Activated CD4-positive, alpha-beta T cell treated with anti-CD3 and anti-CD28 coated beads, Interleukin-2, amount 50 U/mL, for 24 hours (primary cell): ENCODE measurements at places on chromosomes 1 and 21.

DNA sequence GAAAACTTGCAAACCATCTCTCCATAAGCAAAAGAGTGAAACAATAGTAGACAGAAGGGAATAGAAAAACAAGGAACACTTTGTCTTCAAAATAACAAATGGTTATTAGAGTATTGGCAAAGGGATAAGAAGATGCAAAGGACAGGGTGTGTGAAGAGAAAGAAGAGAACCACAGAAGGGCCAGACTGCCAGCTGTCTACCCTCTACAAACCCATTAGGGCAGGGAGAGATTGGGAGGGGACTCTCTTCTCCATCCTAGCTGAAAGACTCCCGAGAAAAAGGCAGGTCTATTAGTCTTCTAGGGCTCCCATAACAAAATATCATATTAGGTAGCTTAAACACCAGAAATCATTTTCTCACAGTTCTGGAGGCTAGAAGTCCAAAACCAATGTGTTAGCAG, 292.8 kb downstream of the PTBP2 start:
- no peak for DNase-seq

GRCh38 chr1:65339866-65340468, 30.6 kb downstream of the DNAJC6 start:
- no peak for DNase-seq

DNA sequence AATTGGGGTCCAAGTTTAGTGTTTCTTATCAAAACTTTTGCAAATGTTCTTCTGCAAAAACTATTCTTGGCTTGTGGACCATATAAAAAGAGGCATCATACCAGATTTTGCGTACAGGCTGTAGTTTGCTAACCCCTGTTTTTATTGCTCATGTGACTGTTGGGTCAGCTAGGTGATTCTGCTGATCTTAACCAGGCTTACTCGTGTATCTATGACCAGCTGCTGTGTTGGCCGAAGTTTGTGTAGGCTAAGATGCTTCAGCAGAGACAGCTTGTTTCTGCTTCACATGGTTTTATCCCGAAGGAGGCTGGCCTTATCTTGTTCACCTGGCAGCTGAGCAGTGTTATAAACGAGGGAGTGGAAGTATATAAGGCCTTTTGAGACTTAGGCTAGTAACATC, 38.2 kb downstream of the POU2F1 start:
- no peak for DNase-seq

DNA sequence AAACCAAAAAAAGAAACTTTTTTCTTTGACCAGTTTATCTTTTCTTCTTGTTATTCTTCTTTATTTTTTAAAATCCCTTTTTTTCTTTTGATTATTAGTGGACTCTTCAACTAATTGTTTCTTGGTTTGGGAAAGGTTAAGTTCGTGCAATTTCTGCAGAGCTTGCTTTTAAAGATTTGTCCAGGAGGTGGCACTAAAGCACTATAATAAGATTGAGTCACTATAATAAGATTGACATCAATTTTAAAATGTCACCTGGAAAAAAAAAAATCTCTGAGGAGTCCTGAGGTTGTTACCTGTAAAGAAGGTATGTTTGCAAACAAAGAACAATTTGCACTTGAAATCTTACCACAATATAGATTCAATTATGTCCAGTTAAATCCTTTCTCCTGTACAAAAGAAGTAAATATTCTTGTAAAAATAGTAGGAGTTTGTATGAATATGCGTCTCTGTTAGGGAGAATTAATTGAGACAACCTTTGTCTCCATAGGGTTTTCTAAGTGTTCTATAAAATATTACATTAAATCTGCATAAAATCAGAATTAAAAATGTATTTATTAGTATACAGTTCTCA, 166.7 kb downstream of the ADGRL4 start:
- no peak for DNase-seq

DNA sequence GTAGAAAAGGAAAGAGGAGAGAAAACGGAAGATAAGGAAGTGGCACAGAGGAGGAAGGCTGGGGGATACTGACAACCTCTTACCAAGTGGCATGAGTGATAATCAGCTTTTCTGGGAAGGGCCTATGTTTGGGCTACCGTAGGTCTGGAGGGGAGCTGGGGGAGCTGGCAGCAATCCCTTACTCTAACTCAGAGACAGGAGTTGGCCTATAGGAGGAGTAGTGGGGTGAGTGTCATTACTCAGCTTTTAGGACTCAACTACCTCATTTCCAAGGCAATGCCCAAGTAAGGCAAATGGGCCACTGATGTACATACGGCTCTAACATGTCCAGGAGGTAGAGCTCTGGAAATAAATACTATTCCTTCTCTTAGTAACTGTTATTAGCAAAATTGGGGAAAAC, 48.7 kb upstream of the DMRTA2 start:
- no peak for DNase-seq

GRCh38 chr1:86394416-86394815, 1.7 kb downstream of the ODF2L start:
- DNase-seq, result no peak

GRCh38 chr1:166089804-166090203, 77.0 kb downstream of the FAM78B start:
- DNase-seq, result no peak

DNA sequence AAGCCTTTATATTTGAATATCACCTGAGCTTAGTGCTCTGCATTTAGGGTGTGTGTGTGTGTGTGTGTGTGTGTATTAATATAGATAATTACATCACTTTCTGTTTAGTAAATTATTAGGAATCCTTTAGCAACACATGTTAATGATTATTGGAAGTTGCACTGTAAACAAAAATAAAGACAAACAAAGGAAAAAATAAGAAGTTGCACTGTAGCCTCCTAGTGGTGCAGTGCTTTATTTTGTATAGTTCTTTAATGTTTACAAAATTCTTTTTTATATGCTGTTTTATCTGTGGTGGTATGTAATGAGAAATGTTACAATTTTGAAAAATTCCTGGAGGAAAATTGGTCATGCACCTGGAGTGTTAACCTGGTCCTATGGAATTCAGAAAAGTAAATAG, 69.2 kb downstream of the UBE4B start:
- DNase-seq, result no peak

- DNase-seq, result no peak
Observed at GRCh38 chr1:208527156-208527555, 283.0 kb upstream of the PLXNA2 start.

- no peak for DNase-seq
Observed at GRCh38 chr1:86273066-86273465, 116.5 kb upstream of the COL24A1 start.

DNA sequence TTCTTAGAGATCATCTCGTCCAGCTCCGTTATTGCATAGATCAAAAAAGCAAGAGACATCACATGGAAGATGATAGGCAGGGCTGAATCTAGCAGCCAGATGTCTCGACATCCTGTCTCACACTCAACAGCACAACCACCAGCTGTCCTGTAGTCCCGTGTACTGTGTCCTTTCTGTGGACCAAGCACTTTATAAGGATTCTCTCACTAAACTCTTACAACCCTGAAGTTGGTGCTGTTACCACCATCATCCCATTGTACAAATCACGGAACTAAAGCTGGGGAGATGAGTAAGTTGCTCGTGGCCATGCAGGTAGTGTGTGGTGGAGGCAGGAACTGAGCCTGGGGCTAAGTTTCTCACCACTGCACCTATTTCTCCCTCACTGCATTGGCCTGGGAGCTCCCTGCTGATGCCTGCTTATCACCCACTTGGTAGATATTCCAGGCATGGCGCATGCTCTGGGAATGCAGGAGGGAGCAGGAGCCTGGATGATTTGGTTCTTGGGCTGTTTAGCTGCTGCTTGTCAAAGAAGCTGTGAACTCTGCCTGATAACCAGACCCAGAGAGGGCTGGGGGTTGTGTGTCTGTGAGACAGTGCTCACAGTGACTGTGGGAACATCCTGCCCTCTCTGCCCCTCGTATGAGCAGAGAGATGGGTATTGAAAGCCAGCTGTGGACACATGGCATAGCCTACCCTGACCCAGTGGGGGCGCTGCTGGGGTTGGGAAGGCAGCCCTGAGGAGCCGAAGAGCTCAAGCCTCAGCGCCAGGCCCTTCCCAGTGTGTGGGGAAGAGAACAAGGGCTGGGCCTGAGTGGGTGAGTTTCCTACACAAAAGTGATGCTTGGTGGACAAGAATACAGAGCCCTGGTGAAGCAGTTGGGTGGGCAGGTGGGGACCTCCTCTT, 13.6 kb downstream of the PPFIA4 start:
- no peak for DNase-seq

DNA sequence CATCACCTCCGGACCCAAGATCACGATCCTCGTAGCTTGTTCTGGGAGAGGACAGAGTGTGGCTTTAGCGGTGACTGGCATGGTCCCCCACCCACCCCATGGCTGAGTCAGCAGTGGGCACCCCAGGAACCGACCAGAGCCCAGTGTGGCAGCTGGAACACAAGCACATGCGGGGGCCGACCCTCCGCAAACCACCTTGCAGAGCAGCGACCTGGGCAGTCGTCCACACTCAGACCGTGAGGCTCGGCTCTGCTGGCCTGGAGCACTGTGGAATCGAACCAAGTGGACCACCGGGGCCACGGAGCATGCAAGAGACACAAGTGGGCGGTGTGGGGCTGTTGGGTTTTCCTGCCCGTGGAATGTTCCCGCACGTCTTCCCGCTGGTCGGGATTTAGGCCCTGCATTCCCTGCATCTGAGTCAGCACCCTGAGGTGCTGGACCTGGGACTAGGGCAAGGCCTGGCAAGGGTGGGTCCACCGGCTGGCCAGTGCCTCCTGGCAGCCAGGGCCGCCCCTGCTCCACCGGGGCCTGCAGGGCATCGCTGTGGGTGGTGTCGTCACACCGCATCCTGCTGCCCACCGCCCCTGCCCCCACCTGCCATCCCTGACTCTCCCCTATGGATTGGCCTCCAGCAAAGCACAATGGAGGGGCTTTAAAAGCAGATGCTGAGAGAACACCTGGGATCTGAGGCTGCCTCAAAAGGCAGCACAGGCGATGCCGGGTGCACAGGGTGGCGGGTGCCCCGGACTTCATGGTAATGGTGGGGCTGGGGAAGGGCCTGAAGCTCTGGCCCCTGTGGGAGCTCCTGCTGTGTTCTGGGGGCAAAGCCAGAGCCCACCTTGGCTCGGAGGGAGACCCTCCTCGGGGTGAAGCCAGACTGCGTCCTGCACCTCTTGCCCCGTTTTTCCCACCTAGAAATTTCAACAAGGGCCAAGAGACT, 18.5 kb downstream of the MORN1 start:
- no peak for DNase-seq

DNA sequence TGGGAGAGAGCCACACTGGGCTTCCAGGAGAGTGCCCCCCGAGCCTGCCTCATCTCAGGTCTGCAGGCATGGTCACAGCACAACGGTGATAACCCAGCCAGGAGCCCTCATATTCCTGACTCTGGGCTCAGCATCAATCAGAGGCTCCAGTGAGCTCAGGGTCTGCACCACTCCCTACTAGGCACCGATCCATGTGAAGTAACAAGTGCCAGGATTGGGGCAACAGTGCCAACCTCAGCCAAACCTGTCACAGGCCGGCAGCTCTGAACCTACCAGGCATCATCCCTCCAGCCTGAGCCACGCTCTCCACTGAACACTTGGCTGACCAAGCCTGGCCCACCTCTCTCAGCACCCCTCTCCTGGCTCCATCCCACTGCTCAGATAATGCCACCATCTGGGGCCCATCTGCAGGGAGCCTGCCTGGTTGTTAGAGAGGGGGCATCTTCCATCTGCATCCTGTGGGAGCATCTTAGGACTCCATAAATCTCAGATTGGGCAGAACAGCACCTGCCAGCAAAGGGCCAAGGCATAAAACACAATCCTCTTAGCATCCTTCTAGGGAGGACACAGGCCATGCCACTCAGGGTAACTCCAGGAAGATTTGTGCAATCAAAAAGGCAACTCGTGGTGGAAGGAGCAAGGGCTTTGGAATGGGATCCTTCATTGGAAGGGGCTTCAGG, 213.7 kb upstream of the CSF3R start:
- DNase-seq, result no peak

DNA sequence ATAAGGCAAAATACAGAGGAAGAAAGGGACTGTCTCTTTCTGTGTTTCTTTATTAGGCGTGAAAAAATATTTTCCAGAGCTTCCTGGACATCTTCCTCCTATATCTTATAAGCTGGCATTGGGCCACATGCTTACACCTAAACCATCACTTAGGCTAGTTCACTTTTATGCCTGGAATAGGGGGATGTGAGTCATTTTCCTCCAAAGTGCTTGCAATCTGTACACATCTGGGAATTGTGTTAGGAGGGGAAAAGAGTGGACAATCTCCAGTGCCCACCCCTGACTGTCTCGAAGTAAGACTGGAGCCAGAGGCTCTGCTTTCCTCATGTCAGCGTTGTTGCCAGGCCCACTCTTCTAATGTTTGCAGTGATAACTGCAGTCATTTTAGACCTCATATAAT, 29.9 kb downstream of the GIPC2 start:
- no peak for DNase-seq

- no peak for DNase-seq
Observed at GRCh38 chr1:15542388-15543250, 16.0 kb downstream of the DNAJC16 start.

- no peak for DNase-seq
Observed at GRCh38 chr21:15732290-15732995, 2.7 kb downstream of the USP25 start.

DNA sequence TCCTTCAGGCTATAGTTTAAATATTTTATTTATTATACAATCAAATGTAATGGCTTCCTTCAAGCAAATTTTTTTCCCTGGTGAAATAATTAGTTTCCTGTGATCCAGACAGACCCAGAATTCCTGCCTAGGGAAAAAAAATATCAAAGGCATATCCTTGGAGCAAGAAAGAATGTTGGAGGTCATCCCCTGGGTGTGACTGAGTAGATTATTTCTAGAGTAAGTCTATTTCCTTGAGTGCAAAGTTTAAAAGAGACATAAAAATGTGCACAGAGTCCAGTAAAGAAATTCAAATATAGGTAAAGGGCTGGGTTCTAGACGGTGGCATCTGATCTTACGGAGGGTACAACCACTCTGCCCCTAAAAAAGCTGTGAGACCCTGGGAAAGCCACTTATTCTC, 32.2 kb upstream of the SAMD13 start:
- no peak for DNase-seq

DNA sequence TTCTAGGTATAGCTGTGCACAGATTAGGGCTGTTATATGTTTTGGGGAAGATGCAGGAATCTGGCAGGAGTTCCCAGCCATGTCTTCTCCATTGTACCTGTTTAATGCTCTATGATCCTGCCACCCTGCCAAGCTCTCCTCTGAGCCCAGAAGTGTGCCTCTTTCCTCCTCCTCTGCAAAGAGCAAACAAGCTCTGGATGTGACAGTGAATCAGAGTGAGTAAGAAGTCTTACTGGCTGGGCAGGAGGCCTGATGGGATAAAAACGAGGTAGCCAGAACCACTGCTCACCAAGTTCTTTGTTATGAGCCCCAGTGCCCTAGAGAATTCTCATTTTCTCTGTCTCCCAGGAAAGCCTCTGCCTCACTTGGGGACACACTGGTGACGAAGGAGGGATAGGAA, 69.0 kb downstream of the BRINP2 start:
- no peak for DNase-seq
